ENCODE measurements at places on chromosomes 1 and 21.

DNA sequence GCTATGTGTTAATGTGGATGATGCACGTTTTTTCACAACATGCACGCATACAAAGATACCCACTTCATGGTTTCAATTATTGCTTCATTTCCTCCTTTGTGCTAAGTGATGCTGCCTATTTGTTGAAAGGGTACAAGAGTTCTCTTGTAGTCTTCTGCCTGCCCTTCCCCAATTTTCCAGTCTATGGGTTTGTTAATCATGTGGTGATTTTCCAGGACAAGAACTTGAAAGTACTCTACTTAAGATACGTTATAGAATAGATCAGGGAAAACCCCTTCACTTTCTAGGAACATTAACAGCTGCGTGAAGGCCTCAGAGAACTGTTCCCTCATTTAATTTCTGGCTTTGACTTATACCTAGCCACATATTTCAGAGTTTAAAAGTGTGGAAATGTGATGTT lies 52.1 kb upstream of the SLC44A3 start:
- DNase-seq, result peak; percentile 31

GRCh38 chr1:54743416-54744226 lies 20.7 kb downstream of the PARS2 start:
- no peak for DNase-seq

DNA sequence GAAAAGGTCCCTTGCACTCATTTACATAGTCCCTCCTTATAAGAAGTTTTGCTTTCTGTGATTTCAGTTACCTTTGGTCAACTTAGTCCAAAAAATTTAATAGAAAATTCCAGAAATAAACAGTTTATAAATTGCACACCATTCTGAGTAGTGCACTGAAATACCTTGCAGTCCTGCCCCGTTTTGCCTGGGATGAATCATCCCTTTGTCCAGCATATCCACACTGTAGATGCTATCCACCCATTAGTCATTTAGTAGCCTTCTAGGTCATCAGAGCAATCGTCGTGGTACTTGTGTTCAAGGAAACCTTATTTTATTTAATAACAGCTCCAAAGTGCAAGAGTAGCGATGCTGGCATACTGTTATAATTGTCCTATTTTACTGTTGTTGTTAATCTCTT lies 38.0 kb downstream of the SPRTN start:
- DNase-seq, result no peak

- no peak for DNase-seq
These were observed 399.4 kb downstream of the PTPRU start for GRCh38 chr1:29635501-29636263.

DNA sequence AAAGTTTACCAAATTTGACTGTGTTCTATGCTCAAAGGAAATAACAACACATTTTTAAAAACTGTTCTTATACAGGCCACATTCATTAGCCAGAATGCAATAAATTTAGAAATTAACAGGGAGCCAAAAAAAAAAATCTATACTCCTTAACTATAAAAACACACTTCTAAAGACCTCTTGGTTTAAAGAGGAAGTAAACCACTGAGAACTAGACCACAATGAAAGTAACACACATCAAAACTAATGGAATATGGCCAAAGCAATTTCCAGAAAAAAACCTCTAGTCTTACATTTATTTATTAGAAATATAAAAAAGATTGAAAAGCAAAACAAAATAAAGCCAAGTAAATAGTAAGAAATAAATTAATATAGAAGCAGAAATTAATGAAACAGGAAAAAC lies 48.9 kb upstream of the GADD45A start:
- peak; percentile 62 for DNase-seq

GRCh38 chr1:196115646-196116045 lies 492.6 kb downstream of the KCNT2 start:
- DNase-seq, result no peak

- DNase-seq, result no peak
These were observed 30.2 kb upstream of the DUSP10 start for GRCh38 chr1:221772117-221772516.

DNA sequence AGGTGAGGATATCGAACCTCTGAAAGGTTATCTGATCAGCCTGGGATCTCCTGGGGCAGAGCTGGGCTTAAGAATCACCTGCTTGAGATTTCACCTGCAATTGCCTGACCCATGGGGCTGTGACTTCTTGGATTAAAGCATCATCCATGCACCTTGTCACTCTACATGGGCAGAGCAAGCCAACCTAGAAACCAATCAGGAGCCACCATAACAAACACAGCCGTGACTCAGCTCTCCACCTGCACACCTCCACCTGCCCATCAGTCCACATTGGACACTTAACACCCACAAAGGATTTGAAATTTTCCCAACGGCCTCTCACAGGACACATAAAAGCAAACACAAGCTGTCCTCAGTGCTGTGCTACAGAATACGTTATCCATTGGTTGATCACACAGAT lies 35.1 kb upstream of the ETS2 start:
- DNase-seq, result no peak

GRCh38 chr21:32140151-32140550 lies 138.7 kb downstream of the MIS18A start:
- no peak for DNase-seq

- no peak for DNase-seq
These were observed 68.9 kb downstream of the NMNAT2 start for GRCh38 chr1:183349201-183349711.

DNA sequence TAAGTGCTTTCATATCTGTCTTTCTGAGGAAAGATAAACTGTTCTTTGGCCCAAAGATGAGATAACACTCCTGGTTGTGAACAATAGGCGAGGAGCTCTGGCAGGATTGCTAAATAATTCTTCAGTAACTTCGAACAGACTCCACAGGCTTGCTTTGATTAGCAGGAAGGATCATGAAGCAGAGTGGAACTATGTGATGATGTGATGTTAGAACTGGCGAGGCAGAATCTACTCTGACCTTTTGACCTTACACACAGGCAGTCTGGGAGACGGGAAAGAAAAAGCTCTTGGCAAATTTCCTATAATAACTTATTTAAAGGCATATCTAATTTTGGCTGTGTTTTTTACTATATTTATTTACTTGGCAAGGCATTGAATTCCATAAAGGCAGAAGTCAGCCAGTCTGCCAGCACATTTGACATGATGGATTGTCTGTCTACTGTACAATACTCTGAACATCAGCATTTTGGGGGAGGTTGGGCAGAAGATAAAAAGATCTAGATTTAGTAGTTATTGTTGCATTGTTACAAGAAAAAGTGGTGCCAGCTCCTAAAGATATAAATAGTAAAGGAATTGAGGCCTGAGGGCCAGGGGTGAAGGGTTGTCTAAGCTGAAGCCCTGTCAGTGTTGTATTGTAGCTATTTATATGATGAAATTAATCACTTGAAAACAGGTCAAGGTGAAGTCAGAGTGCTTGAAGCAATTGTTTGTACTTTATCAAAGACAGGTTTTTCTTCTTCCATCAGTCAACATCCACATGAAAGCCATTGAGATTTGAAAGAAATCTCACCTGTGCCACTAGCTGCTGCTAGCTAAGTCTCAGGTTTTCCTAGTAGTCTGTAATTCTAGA lies 708.8 kb downstream of the LTN1 start:
- DNase-seq, result no peak

- DNase-seq, result no peak
These were observed 42.2 kb downstream of the GIPC2 start for GRCh38 chr1:78088015-78088414.

- DNase-seq, result no peak
These were observed 9.9 kb downstream of the GSTM5 start for GRCh38 chr1:109721971-109722370.

GRCh38 chr1:183039985-183040447 lies 16.8 kb downstream of the LAMC1 start:
- peak; percentile 42 for DNase-seq

Measured in hematopoietic multipotent progenitor cell treated with erythropoietin and hydrocortisone succinate and interleukin-3 and kit ligand, for 4 days (in vitro differentiated cells).